Ureter (tissue), 1 donor: ENCODE measurements at places on chromosomes 12 and 14. TPM values are rescaled to one million over a fixed set of nuclear protein-coding genes. Genes with fewer than 3 reads are reported as not detected.

DNA sequence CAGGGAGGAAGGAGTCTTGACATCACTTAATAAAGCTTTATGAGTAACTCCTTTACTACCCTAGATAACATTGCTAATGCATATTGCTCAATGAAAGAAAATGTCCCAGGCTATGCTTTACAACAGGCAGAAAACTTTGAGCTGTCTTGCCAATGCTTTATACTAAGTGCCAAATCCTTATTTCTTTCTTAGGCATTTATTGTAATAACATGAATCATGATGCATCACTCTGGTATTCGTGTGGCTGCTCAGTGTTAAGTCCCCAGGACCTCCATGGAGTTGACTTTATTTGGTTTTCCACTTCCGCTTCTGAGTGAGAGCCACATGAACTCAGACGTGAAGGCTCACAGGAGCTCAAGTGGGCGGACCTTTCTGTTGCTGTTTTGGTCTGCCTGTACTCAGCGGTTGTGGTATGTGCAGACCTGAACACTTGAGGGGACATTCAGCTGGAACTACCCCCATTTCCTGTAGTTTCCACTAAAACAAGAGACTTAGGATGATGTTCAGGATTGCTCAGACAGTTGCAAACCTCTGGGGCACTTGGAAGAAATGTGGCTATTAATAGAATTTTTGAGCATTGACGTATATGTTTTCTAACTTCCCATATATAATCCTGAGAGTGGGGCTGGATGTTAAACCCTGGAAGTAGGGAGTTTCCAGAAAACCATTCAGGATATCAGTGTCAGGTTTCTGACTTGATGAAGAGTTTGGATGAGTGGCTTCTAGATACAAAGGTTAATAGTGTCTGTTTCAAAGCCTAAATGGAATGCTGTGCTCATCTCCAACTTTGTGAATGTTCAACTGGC is 258.6 kb downstream of the MSRB3 start:
- no peak for DNase-seq

GRCh38 chr12:25034676-25035075 is 85.8 kb upstream of the BCAT1 start:
- DNase-seq = no peak

DNA sequence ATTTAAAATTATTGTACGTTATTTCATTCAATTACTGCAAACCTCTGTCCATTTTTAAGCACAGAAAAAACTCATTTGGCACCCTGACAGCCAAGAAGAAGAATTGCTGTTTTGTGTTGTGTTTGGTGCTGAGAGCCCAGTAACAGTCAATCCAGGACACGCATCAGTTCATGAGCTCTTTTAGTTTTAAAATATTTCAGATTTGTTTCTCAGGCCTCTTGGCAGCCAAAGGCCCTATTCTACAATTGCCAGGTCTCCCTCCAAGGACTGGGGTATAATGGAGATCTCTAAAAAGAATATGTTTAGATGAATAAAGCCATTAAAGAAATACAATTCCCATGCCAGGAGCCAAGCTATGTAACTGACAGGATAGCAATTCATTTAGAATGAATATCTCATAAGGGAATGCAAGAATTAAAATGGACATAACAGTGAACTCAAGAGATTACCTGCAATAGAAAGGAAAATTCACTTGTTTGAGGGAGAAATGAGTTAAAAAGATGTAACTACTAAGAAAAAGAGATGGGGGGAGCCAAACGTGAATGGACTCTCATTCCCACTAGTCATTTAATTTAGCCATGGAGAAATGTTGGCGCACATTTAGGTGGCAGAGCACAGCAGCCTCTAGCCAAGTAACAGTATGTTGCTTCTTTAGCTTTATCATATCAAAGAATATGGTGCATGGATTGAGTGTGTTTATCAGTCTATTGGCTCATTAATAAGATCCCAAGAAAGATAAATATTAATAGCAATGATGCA is 140.6 kb upstream of the PELI2 start:
- no peak for DNase-seq

The IGFBP6 gene
- 133 TPM for total RNA-seq

The NGB gene
- not detected for total RNA-seq
